ENCODE measurements at places on chromosomes 6 and 20.
A peak's percentile ranks its signal among the peaks of the same experiment; 100 is the strongest.

- no peak for DNase-seq
Observed at GRCh38 chr6:105402090-105402938, 568 bp downstream of the PREP start.

DNA sequence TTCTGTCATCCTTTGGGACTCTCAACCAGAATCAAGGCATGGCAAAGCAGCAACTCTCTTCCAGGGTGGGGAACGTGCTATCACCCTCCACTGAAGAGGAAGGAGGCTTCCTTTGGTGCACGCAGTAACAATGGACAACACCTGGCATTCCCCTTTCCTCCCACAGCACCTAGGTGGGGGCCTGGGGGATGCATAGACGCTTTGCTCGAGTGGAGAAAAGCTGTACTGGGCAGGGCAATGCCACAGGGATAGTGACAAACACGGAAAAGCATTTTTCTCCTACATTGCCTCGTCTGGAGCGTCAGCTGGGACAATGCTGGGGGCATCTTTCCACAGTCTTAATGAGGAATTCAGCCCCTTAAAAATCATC, 82.9 kb downstream of the GMPR start:
- DNase-seq = no peak

DNA sequence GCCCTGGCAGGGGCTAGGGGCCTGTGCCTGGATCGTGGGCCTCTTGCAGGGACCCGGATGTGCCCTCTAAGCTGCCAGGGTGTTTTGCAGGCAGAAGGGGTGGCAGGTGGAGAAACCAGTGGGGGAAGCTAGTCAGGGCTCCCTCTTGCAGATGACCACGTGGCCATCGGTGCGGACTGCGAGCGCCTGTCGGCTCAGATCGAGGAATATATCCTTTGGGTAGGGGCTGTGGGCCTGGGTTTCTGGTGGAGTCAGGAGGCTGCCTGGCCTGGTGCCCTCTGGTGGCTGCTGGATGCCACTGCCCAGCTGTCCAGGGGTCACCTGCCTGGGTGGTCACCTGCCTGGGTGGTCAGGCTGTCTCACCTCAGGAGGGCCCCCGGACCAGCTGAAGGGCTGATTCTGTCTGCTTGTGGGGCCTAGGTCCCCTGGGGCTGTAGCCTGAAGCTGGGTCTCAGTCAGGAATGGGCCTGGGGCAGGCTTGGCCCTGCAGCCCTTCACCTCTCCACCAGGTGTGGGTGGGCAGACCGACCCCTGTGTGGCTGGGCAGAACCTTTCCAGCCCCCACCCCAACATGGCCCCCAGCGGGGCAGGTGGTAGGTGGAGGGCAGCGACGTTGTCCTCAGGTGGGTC, 6.7 kb downstream of the TCEA2 start:
- no peak for DNase-seq

DNA sequence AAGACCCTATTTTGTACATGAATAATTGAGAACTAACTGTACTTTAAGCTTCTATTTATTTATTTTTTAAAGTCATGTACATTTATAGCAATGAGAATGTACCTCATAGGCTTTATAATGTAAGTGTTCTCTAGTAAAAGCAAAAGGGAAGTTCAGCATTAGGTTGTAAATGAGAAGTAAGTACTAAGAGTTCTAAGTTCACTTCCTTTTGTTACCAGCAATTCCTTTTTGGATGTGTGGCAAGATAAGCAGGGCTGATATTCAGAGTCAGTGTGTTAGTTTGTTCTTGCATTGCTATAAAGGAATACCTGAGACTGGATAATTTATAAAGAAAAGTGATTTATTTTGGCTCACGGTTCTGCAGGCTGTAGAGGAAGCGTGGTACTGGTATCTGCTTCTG, 54.0 kb upstream of the CCN2 start:
- no peak for DNase-seq

DNA sequence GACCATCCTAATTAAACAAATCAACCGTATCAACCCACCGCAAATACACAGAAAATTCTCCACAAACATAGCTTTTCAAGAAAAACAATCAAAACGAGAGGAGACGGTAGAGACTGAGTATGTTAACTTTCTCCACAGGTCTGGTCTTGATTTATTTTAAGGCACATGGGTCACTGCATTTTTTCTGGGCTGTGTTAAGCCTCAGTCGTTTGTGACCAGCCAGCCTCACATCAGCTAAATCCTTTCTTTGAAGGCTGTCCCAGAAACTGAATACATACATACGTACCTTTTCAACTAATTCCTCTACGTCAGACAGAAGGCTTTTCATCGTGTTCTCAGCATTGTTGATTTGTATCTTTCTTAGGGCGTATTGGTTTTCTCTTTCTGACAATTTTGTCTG, 69.4 kb downstream of the LAMA4 start:
- no peak for DNase-seq

DNA sequence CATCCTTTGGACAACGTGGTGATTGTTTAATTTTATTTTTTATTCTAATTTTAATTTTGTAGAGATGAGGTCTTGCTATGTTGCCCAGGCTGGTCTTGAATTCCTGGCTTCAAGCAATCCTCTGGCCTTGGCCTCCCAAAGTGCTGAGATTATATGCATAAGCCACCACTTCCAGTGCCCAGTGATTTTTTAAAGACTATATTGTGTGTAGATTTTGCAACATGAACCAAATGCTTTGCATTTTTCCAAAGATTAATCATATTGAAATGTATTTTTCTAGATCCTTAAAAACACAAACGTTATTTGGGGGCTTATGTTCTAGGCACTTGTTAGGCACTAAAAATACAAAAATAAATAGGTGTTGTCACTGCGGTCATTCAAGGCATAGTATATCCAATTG, 117.6 kb upstream of the CCN2 start:
- DNase-seq = no peak

- no peak for DNase-seq
Observed at GRCh38 chr6:108106261-108106660, 31.7 kb upstream of the OSTM1 start.

DNA sequence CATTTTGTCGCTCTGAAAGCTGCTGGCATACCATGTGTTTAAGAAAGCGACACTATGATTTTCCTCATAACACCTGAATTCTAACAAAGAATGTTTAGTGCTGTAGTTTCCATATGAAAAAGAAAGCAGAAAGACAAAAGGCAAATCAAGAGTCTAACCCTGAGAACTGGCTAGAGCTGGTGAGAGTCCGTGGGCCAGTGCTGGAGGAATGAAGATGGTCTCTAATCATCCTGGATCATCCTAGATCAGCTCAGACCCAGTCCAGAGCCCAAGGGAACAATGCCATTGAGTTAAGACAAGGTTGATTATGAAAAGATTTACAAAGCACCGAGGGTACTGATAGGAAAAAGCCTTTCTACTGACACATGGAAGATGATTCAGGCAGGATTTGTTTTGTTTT, 73.0 kb upstream of the MYLIP start:
- no peak for DNase-seq

DNA sequence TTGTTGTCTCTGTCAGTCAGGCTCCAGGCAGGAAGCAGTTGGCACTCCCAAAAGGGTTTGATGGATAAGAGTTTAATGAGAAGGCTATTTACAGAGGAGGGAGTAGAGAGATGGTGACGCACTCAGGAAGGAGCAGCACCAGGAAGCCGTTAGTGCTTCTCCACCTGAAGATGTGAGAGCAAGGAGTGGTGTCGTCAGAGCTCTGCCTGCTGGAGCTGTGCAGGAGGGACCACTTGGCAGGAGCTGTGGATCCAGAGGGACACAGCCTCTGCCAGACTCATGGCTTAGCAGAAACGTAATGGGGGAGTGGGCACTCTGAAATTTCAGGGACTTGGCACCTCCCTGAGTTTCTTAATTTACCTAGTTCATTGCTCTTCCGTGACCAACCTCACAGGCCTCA, 16.8 kb downstream of the DAAM2 start:
- DNase-seq = no peak

DNA sequence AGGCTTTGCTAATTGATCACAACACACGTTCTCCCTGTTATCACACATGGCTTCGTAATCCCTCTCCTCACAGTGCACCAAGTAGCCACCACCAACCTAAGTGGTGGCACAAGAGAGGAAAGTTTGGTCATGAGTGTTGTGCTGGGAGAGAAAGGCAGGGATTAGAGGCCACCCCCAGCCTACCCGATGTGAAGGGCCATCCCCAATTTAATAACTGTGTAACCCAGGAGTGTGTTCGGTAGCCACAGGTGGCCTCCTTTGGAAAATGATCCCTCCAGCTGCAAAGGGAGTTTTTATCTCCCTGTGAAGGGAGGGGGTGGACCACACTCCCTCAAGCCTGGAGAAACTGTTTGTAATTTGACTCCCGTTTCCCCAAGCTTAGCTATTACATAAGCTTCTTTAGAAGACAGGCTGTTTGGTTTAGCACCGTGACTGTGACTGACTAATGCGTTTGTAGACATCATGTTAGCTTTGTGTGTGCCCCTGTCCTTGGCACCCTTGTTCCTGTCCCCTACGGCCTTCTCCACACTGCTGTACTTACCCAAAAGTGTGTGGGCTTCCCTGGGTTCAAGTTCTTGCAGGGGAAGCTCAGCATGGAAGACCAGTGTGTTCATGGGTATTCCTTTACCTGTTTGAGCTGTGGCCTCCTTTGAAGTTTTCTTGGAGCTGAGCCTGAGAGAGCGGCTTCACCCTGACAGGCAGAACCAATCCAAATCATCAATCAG, 20.6 kb downstream of the PPP1R16B start:
- DNase-seq = no peak

DNA sequence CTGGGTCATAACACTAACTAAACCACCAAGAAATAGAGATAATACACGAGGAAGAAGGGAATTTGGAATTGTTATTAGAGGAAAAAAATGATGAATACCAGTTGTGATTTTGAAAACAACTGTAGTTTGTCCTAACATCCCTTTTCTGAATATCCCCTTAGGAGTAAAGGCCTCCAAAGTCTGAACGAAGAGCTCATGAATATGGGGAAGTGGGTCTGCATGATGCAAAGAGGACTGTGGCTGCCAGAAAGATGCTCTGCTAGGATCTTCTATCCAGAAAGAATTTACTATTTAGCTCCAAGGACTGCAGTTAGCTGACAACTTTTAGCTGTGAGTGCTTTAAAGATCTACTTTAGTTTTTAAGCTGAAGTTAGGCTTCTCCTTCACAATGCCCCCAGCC, 308.8 kb upstream of the HS3ST5 start:
- no peak for DNase-seq

DNA sequence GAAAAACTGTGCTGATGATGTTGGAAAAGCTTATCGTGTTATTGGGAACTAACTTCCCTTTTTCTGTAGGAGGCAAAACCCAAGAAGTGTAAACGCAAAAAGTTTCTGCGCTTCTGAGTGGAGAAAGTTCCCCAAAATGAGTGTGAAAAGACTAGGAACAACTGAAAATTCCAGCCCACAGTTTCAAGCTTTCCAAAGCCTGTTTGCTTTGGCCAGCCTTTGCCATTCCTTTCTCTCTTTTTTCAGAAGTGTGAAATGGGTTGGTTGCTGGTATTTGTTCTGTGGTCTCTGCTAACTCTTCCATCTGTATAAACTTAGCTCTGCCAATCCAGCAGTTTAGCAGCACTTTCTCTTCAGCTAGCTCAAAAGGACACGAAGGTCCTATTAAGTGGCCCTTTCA, 491.3 kb downstream of the MAFB start:
- DNase-seq = no peak

GRCh38 chr6:71387179-71387578, 98.6 kb downstream of the OGFRL1 start:
- no peak for DNase-seq

DNA sequence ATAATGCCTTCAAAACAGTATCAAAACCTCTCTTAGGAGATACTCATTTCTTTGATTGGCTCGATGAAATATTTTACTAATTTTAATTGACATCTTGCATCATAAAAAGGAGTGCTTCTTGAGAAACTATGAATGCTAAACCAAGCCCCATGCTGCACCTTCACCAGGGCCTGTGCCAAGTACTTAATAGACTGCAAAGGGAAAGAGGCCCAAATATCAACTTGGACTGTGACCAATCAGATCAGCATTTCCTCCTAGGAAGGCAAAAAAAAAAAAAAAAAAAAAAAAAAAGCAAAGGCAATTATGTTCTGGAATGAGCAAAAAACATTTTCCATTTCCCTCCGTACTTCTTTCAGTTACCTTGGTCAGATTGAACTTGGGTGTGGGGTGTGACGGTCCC, 253.0 kb upstream of the SOX4 start:
- no peak for DNase-seq

- DNase-seq = peak; percentile 14
Observed at GRCh38 chr6:114342086-114342825, 567 bp downstream of the HS3ST5 start.

- no peak for DNase-seq
Observed at GRCh38 chr6:158374020-158374419, 61.8 kb downstream of the TULP4 start.

- no peak for DNase-seq
Observed at GRCh38 chr6:89443658-89444057, 10.7 kb downstream of the ANKRD6 start.

GRCh38 chr6:148367411-148368024, 24.9 kb downstream of the SASH1 start:
- DNase-seq = peak; percentile 79

- DNase-seq = no peak
Observed at GRCh38 chr20:58043236-58044140, 185.0 kb downstream of the ANKRD60 start.
